ENCODE measurements at places on chromosomes 7 and 10.

GRCh38 chr10:10053051-10053450 lies 964.6 kb upstream of the CELF2 start:
- DNase-seq = no peak

GRCh38 chr10:109922976-109923921 lies at the start of gene XPNPEP1:
TSS of gene XPNPEP1 (minus strand) at chr10:109923511. CDS start at chr10:109923433, 78 bp downstream.
- DNase-seq = peak; percentile 90

DNA sequence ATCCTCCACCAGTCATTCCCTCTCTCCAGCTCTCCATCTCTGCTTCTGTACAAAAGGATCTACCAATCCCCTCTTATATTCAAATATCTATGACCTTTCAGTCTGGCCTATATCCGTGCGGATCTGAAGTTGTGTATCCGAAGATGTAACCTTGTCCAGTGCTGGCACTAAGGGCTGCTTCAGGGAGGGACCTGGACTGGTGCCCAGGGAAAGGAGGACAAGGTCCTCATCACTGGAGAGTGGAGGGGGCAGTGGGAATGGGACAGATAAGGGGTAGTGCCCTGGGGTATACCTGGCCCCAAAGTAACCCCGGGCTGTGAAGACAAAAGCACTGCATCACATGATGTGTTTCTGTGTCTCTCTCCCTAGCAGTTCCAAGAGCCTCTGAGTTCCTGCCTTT lies 1.8 kb downstream of the TMEM225B start:
- no peak for DNase-seq

- DNase-seq = no peak
These were observed 96.4 kb upstream of the DNAAF5 start for GRCh38 chr7:630111-630511.

- no peak for DNase-seq
These were observed 84.1 kb downstream of the GNAI1 start for GRCh38 chr7:80218723-80219122.

- DNase-seq = no peak
These were observed 37.9 kb upstream of the RET start for GRCh38 chr10:43038783-43039623.

DNA sequence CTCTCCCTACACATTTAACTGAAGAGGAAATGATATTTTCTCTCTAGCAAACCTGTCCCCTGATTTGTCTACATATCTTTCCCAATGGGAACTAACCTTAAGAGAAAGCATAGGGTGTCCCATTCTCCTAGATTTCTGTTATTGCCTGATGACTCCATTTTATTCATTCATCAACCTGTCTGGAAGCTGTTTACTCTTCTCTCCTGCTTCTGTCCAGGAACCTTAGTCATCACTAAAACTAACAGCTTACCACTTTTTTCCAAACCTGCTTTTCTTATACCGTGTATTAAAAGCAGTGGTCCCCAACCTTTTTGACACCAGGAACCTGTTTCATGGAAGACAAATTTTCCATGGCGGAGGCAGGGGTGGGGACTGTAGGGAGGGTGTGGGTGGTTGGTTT lies 473.3 kb upstream of the PCDH15 start:
- no peak for DNase-seq

GRCh38 chr10:37975401-37975991 lies 951 bp downstream of the ZNF25 start:
- peak; percentile 54 for DNase-seq

DNA sequence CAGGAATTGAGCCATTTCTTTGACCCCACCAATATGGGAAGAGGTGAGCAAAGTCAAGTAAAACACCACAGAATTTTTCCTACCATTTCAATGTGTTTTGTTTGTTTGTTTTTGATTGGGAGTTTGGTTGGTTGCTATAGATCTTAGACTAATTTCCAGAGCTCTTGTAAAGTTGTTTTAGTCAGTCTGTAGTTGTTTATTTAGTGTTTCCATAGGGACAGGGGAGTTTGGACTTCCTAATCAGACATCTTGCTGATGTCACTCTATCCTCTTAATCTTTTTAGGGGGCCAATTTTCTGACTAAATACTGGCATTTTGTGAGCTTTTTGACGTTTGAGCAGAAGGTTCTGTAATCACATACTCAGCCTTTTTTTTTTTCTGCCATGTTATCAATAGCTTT lies 266.9 kb downstream of the ABCA13 start:
- DNase-seq = no peak

- DNase-seq = no peak
These were observed 397.1 kb upstream of the POT1 start for GRCh38 chr7:125326666-125327255.

DNA sequence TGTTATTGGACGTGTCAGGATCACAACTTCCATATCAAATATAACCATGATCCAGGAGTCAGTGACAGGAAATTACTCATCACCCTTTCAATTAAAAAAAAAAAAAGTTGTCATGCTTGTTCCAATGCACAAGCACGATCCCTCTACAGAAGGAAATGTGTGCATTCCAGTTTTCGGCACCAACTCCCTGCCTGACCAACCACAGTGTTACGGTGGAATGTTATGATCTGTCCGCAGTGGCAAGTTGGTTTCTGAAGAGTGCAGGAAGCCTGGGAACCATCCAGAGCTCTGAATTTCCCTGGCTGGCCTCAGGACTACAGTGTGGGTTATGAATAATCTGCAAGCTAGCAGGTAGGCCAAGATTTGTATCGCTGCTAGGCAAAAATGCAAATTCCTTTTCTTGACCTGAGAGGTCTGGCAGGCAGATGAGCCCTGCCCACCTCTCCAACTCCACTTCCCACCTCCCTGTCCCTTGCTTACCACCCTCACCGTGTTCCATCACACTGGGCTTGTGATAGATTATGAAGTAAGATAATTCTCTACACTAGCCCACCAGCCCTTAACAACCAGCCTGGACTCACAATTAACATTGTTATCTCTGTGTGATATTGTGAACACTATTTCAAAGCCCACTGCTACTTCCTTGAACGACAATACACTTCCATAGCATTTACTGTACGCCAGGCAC lies 20.4 kb downstream of the FRMPD2 start:
- no peak for DNase-seq

DNA sequence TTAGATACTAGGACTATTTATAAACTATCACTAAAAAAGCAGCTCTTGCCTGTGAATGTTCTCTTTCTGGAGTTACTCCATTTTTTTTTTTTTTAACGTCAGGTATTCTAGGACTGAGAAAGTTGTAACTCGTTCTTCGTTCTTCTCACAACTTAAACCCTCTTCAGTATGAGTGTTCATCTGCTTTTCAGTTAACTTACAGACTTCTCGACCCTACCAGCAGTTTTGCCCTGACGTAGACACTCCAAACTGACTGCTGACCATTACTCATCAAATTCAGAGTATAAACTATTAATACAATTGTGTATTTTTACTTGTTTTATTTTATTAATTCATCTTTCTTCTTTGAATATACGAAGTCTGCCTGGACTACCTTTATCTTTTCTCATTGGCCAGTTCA lies 353.1 kb downstream of the GPR37 start:
- DNase-seq = no peak

- DNase-seq = peak; percentile 1
These were observed 492.5 kb upstream of the AKR1E2 start for GRCh38 chr10:4333459-4333894.

DNA sequence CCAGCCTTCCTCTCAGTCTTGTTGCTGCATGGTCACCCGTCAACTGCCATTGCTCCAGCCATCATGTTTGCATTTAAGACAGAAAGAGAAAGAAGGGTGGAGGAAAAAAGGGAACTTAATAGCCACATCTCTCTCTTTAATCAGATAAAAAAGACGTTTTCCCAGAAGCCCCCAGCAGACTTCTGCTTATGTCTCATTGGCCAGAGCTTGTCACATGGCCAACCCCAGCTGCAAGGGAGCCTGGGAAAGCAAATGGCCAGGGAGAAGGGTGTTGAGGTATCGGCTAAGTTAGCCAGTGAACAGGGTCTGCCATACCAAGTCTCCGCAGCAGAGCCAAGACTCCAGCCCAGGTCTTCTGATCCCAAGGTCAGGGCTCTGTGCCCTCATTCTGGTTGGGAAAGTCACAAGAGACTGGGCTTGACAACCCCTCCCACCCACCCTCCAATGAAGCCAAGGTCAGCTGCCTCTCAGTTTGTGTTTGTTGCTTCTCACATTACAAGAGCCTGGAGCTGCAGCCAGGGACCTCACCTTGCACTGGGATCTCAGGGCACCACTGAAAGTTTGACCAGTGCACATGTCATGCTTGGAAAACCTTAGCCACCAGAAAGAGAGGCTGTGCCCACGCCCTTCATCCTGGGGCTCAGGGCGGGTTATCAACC lies 80.3 kb upstream of the LYZL2 start:
- DNase-seq = no peak

DNA sequence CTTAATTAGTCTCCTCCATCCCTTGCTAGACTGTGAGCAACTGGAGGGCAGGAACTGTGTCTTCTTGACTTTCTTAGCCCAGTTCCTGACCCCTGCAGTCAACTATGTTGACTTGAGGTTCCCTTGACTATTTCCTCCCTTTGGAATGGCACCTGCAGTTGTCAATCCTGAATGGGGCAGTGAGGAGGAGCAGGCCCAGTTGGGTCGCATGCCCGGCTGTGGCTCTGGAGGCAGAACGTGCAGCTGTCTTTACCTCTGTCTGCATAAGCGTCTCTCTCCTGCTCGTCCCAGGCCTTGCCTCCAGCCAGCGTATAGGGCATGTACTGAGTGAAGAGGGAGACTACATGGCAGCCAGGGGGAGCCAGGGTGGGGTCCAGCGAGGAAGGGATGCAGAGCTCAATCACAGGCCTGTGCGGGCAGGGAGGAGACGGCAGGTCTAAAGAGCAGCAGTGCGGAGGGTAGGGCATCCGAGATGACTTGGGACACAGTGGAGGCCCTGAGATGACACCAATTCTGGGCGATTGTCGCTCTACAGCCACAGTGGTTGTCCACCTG lies 26.8 kb downstream of the PYROXD2 start:
- peak; percentile 31 for DNase-seq

DNA sequence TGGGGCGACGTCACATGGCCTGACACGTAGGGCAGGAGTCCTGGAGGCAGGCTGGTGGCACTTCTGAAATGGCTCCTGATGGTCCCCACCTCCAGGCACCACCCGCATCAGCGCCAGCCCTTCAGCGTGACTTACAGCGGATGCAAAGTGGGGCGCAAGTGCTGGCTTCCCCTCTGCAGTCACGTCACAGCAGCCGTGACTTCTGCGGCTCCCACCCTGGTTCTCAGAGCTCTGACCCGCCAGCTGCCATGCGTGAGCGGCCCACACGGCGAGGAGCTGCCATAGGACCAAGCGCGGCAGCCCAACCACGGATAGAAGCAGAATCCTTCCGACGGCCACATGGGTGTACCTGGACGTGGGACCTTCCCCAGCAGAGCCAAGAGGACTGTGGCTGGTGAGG lies 159.0 kb downstream of the ELFN1 start:
- DNase-seq = no peak

- DNase-seq = peak; percentile 80
These were observed 145.6 kb downstream of the PFKFB3 start for GRCh38 chr10:6348096-6348874.

GRCh38 chr7:109456116-109456515 lies 886.4 kb downstream of the DNAJB9 start:
- DNase-seq = no peak

DNA sequence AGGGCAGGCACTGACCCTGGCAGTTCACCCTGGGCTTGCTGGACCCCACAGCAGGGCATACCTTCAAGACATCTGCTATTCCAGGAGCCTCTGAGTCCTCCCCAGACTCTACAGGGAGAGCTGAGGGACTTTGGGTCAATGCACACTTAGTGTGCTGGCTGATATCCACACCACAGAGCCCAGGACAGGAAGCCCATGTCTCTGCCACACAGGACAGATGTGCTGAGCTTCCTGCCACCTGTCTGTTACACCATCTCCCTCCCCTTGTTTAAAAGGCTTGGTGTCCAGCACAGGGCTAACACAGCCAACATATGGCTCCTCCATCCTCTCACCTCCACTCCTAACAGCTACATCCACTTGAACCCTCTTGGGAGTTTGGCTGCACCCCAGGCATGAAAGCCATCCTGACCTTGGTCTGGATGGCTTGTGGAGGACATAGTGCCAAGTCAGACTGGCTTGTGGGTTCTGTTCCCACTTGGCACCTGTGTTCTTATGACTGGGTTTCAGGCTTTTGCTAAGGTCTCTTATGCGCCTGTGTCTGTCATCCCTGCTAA lies 529.8 kb downstream of the GALNT17 start:
- no peak for DNase-seq

DNA sequence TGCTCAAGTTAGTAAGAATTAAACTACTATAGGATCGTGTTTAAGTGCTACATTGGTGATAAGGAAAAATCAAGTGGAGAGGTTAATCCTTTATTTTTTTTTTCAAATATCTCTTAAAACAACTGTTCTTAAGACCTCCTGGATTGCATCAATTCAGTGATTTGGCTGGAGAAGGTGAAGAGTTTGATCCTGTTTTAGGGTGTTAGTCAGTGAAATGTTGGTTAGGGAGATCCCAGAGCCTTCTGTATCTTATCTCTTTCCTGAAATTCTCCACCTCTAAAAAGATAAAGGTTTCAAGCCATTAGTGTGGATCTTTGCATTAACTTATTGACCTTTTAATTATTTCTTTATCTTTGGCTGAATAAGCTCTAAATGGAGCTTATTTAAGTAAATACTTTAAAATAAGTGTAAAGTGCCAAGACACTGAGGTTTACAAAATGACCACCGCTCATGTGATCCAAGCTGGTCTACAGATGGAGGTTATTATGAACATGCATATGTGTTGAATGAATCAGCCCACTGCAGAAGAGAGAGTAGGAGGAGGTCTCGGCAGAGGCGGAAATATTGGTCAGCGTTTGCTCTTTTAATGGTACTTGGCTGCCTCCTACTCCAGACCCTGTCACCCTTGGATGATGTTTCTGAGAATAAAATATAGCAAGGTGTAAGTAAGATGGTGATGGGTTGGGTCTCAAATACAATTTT lies 51.8 kb upstream of the BMPER start:
- no peak for DNase-seq

DNA sequence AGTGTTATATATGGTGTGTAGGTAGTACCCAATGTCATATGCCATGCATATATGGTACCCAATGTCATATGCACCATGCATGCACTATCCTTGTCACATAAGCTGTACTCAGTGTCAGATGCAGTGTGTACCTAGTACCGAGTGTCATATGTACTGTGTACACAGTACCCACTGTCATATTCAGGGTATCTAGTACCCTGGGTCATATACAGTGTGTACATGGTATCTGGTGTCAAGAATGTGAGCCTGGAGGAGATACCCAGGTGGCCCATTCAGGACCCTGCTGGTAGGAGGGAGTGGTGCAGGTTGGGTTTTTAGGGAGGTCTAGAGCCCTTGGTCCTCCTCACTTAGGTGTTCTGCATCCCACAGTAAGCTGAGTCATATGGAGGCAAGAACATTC lies 1.8 kb downstream of the ZMYND11 start:
- DNase-seq = peak; percentile 71

DNA sequence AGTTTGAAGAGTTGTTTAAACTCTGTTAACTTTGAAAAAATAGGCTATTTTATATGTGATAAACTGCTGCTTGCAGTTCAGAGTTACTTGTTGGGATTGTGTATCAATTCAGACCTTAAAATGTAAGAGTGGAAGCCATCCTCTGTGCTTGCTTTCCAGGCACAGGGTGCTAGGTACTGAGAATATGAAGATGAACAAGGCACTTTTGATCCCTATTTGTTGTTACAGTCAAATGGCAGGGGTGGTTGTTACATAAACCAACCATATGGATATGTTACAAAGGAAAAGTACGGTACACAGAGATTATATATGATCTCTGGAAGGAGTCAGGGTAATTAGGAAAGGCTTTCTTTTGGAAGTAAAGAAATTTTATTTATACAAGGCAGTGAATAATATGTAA lies 63.8 kb downstream of the REEP3 start:
- no peak for DNase-seq

- DNase-seq = no peak
These were observed 18.3 kb downstream of the INPP5A start for GRCh38 chr10:132555648-132556575.

GRCh38 chr10:49371967-49372366 lies 23.9 kb downstream of the DRGX start:
- no peak for DNase-seq

Data from hematopoietic multipotent progenitor cell treated with erythropoietin and hydrocortisone succinate and interleukin-3 and kit ligand, for 6 days (in vitro differentiated cells).